ENCODE measurements at places on chromosomes 7 and 10.

- DNase-seq = no peak
Measured at GRCh38 chr7:31335884-31336201, 4.7 kb downstream of the NEUROD6 start.

- DNase-seq = no peak
Measured at GRCh38 chr10:14468726-14469125, 138.0 kb upstream of the FRMD4A start.

DNA sequence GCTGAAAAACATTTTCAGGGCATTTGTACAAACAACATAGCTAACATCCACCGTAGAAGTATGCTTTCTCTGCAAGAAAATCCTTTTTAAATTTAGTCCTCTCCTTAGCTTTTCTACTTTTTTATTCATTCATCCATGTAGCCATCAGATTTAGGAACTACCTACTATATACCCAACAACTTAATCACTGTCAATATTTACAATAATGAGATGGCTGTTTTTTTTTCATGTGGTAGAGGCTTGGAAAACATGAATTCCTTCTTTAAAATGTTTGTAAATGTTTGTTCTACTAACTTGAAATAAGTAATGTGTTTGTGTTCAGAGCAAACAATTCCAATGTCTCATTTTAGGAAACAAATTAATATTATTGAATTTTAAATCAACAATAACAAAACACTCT lies 78.2 kb upstream of the CAV2 start:
- DNase-seq = no peak

- no peak for DNase-seq
Measured at GRCh38 chr7:155205368-155206317, 92.0 kb upstream of the INSIG1 start.

GRCh38 chr7:45073786-45074527 lies 14.8 kb downstream of the NACAD start:
- DNase-seq = no peak

DNA sequence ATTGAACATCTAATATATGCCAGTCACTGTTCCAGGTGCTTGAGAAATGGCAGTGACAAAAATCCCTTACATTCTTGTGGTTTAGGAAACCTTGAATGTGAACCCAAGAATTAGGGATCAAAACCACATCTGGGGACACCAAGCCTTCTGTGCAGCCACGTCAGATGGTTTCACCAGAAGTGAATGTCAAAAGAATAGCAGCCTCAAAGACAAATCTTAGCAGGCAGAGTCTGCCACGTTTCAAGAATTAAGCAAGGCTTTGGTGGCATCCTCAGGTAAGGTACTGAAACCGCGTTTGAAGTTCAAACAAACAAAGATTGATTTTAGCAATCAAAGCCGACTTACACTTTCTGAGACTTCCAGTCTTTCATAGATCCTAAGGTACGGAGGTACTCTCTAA lies 225.5 kb upstream of the GNAI1 start:
- DNase-seq = no peak

- no peak for DNase-seq
Measured at GRCh38 chr10:84654671-84655070, 326.3 kb downstream of the CCSER2 start.

GRCh38 chr10:71396711-71397295 lies at the start of gene CDH23:
Gene CDH23, plus strand, starts transcription at chr10:71396920. Its CDS starts 42,912 bp downstream, at chr10:71439832.
- no peak for DNase-seq

- no peak for DNase-seq
Measured at GRCh38 chr7:42071372-42072261, 165.4 kb downstream of the GLI3 start.

GRCh38 chr10:1211844-1212570 lies 155.8 kb downstream of the WDR37 start:
- no peak for DNase-seq

GRCh38 chr7:69398986-69399385 lies 199.3 kb upstream of the AUTS2 start:
- no peak for DNase-seq

- DNase-seq = no peak
Measured at GRCh38 chr10:28151636-28152035, 151.2 kb downstream of the MPP7 start.

- no peak for DNase-seq
Measured at GRCh38 chr10:1057106-1057657, 997 bp downstream of the WDR37 start.
